Keratinocyte (primary cell): ENCODE measurements at places on chromosomes 6 and 20. TPM values are rescaled to one million over a fixed set of nuclear protein-coding genes. Genes with fewer than 3 reads are reported as not detected.

LRRC1 gene
- 16.2 to 19.7 TPM (median 18.5 TPM) in 3 replicates for polyA plus RNA-seq

SLC35D3 gene
- polyA plus RNA-seq: not detected in 3 replicates

OLIG3 gene
- polyA plus RNA-seq: not detected in 3 replicates

BNIP5 gene
- polyA plus RNA-seq: not detected in 3 replicates

SLC4A11 gene
- polyA plus RNA-seq: 3.9 to 5.0 TPM (median 4.7 TPM) in 3 replicates

DBNDD2 gene
- polyA plus RNA-seq: 33.8 to 42.3 TPM (median 37.4 TPM) in 3 replicates

IRF4 gene
- 0.01 to 0.12 TPM (median 0.10 TPM) in 3 replicates for polyA plus RNA-seq

KIFC1 gene
- polyA plus RNA-seq: 5.7 to 20.0 TPM (median 17.3 TPM) in 3 replicates

SLC12A5 gene
- polyA plus RNA-seq: 0.42 to 1.0 TPM in 2 of 3 replicates, not detected in the other

SLC17A3 gene
- polyA plus RNA-seq: not detected in 3 replicates

TMC2 gene
- polyA plus RNA-seq: not detected in 3 replicates

HLA-DRB5 gene
- polyA plus RNA-seq: 0.05 TPM in 1 of 3 replicates, not detected in the others

B3GAT2 gene
- 0.01 TPM in 1 of 3 replicates, not detected in the others for polyA plus RNA-seq

EIF6 gene
- 206 to 285 TPM (median 283 TPM) in 3 replicates for polyA plus RNA-seq

GABRR1 gene
- 0.04 TPM in 1 of 3 replicates, not detected in the others for polyA plus RNA-seq

SLC17A1 gene
- polyA plus RNA-seq: not detected in 3 replicates

SIRPA gene
- polyA plus RNA-seq: 19.9 to 50.7 TPM (median 23.7 TPM) in 3 replicates

GRIK2 gene
- 0.01 to 0.26 TPM (median 0.03 TPM) in 3 replicates for polyA plus RNA-seq

TTI1 gene
- 10.3 to 16.7 TPM (median 13.5 TPM) in 3 replicates for polyA plus RNA-seq

PDYN gene
- 0.03 TPM in 1 of 3 replicates, not detected in the others for polyA plus RNA-seq

THBD gene
- polyA plus RNA-seq: 2.1 to 6.2 TPM (median 4.7 TPM) in 3 replicates
